Fibroblast of mammary gland (primary cell): ENCODE measurements at places on chromosomes 1 and 21.

GRCh38 chr1:179872558-179872957 lies 5.0 kb downstream of the TOR1AIP2 start:
- DNase-seq, result no peak

GRCh38 chr1:247919952-247920351 lies at the start of gene OR2T8:
OR2T8 (plus strand) TSS chr1:247920252; CDS start chr1:247921018, 766 bp downstream.
- no peak for DNase-seq

- DNase-seq, result peak; percentile 40
Measured at GRCh38 chr1:212285685-212286555, 710 bp downstream of the PPP2R5A start.

DNA sequence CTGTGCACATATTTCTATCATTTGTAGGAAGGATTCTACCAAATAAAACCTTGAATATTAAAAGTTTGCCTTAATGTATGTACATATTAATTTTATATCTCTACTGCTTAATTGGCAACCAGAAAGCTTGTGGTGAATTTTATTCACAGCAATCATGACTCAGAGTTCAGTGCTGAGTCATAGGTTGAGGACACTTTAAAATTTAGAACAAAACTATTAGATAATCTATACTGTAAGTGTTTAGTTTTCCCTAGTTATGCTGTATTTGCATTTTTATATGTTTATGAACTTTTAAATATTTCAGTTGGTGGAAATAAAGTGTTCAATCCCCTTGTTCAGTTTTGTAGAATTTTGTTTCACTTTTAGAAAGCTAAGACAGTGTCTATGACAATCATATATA lies 841.5 kb downstream of the KCNT2 start:
- peak; percentile 36 for DNase-seq

DNA sequence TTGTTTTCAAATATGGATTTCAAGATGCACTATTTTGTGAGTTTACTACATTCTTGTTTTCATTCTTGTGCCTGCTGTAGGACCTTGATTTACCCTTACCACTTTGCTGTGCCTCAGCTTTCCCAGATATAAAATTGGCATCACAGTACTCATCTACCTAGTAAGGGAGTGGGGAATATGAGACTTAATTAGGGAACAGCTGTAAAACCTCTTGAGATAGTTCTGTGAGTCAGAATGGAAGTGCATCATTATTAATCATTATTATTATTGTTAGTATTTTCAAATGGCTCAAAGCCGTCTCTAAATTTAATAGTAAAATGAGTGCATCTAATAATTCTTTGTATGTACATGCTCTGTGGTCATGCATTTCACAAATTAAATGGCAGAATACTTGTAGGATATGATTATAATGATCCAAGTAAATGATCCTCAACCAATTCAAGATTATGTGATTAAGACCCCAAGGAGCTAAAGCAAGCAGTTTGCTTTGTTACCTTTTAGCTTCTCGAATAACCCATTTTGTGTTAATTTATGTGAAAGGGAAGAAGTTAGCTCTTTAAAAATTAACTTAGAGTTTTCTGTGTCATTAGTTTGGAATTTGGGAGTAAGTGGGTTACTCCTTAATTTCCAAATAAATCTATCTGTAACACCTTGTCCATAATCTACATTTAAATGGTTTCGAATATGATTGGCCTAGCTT lies 155.4 kb downstream of the NFIA start:
- DNase-seq, result no peak

GRCh38 chr1:9589144-9589718 lies 520 bp downstream of the TMEM201 start:
- DNase-seq, result peak; percentile 25

DNA sequence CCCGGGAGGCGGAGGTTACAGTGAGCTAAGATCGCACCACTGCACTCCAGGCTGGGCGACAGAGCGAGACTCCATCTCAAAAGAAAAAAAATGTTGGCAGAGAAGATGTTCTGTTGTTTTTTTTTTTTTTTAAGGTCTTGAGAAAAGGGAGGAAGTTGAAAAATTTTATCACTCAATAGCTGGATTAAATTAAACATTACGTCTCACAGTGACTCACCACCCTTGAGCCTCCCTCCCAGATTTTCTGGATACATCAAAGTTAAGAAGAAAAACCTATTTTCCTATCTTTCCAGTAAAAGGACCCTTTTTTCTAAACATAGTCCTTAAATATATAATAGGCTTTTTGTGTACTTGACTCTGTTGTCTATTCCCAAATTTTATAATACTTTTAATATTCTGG lies 35.5 kb downstream of the IFNAR1 start:
- DNase-seq, result peak; percentile 85

GRCh38 chr1:173554089-173554488 lies 48.8 kb downstream of the SLC9C2 start:
- no peak for DNase-seq

GRCh38 chr1:218811497-218811896 lies 362.2 kb upstream of the LYPLAL1 start:
- peak; percentile 72 for DNase-seq

- no peak for DNase-seq
Measured at GRCh38 chr21:40678681-40679284, 168.2 kb downstream of the DSCAM start.

GRCh38 chr1:36532810-36533401 lies 50.2 kb upstream of the CSF3R start:
- DNase-seq, result no peak

DNA sequence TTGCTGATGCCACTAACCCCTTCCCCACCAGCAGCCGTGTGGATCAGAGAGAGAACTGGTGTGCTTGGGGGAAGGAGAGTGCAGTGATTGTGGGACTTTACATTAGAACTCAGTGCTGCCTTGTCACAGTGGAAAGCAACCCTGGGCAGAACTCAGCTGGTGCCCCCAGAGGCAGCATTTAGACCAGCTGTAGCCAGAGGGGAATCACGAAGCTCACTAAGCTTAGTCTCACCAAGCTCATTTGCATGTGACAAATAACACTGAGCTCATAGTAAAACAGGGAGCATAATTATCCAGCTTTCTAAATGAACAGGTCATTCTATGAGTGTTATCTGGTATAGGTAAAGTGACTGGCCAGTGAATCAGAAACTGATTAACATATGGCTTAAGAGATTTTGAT lies 9.8 kb upstream of the SMAP2 start:
- DNase-seq, result no peak

DNA sequence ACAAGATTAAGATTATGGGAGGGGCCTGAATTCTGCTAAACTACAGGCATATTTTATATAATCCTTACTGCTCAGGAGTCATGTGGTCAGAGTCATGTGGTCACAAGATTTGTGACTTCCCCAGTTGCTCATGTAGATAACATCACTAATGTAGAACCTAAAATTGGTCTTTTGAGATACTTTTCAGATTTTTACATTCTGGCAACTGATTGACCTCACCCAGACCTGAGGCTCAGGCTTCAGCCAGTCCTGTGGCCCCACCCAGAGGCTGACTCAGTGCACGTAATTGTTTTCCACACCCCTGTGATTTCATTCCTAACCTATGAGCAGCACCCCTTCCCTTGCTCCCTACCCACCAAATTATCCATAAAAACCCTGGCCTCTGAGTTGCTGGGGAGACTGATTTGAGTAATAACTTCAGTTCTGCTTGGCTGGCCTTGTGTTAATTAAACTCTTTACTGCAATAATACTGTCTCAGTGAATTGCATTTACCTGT lies 41.7 kb upstream of the ZNF326 start:
- DNase-seq, result peak; percentile 89

DNA sequence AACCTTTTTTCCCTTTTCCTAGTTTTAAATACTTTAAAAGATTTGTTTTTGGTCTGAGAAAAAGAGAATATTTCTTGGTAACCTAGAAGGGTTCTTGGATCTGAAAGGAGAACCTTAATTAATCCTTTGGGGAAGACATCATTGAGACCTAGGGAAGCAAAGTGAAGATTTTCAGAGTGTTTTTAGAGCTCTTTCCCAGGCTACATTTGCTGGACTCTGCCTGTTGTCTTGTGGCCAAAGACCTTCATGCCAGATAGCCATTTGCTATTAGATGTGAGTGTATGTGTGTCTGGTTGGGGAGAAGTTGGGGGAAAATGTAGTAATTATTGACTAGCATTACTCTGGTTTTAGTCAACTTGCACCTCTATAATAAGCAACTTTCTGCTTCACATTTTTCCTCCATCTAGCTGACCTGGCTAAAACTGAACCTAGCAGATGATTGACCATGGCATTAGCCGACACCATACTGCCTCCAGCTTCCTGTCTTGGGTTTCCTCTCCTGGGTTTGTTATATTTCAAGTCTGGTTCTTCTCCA lies 239.1 kb downstream of the USP25 start:
- no peak for DNase-seq

DNA sequence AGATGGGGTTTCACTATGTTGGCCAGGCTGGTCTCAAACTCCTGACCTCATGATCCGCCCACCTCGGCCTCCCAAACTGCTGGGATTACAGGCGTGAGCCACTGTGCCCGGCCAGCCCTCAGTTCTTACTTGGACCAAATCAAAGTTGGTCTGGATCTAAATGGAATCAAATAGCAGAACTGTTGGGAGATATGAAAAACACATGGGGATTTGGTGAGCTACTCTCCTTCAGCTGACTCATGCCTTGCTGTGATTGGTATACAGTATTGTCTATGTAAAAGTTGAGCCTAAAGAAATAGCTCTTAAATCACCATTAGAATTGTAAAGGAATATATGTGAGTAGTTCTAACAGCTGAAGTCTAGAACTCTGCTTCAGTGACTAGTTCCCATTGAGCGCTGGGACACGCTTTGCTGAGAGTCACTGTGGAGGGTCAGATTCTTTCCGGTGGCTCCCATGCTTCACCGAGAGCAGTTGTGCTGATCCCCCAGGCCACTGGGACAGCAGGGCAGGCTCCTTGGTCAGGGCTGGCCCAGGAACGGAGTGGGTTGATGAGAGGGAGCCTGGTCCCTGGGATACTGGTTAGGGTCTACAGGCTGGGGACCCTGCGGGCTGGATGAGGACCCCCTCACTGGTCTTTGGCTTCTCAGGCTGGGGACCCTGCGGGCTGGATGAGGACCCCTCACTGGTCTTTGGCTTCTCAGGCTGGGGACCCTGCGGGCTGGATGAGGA lies 14.0 kb downstream of the PKNOX1 start:
- peak; percentile 89 for DNase-seq

GRCh38 chr1:201535046-201535918 lies 3.6 kb upstream of the NAV1 start:
- peak; percentile 70 for DNase-seq

GRCh38 chr1:36157973-36158826 lies 2.2 kb downstream of the MAP7D1 start:
- DNase-seq, result no peak

DNA sequence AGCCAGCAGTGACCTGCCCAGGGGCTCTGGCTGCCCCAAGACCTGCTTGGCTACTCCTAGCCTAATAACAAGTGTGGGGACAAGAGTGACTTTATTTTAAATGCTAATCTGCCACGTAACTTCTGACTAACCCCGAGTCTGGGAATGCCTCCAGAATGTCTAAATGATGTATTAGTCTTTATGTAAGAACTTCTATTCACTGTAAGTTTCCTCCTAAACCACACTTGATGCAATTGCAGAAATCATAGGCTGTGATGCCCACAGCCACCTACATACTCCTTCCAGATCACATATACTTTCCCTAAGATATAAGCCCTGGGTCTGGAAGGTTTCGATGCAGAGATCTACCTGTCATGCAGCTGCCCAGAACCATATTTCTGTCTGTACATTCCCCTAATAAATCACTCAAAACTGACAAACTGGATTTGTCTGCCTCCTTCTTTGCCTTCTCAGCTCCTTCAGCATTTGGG lies 5.9 kb upstream of the VPS45 start:
- DNase-seq, result peak; percentile 94

DNA sequence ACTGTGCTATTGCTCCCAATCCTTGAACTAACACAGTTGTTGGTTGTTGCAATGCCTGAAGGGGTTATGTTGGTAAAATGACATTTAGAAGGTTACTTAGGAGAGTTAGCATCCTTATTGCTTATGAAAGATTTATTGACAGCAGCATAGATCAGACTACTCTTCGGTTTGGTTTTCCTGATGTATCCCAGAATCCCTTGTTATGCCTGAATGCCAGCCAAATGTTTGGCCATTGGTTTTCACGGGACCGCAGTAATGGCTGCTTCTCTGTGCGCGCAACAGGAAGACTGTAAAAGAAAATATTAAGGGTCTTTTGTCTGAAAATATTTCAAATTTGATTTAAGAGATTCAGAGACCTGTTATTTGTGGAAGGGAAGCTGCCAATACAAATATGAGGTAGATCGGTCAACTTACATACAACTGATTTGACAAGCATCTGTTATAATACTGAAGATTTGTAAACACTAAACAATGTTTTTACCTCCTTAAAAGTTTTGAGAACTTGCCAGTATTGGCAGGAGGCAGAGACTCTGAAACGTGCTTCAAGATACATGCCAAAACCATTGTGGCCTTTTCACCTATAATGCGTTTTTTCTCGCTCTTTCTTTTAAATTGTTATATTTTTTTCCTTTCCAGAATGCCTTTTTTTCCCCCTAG lies 8.3 kb downstream of the NFIA start:
- no peak for DNase-seq

DNA sequence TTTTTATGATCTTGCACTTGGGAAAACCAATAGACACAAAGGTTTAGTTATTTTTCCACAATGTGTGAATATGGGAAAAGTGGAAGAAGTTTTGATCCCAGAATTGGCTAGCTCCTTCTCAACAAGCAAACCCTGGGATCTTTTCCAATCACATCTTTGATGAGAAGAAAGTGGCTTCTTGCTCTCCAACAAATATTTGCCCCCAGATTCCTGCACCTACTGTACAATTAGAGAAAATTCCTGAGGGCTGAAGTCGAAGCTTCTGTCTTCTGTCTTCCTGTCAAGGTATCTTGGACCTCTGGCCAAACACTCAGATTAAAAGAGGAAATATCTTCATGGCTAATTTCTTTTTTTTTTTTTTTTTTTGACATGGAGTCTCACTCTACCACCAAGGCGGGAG lies 113.1 kb upstream of the SLC45A1 start:
- DNase-seq, result no peak

- DNase-seq, result no peak
Measured at GRCh38 chr1:94608142-94608851, 66.7 kb upstream of the F3 start.

- peak; percentile 82 for DNase-seq
Measured at GRCh38 chr1:157992031-157992832, 1.2 kb upstream of the KIRREL1 start.

- peak; percentile 31 for DNase-seq
Measured at GRCh38 chr21:34732388-34732821, 63.6 kb downstream of the CLIC6 start.

DNA sequence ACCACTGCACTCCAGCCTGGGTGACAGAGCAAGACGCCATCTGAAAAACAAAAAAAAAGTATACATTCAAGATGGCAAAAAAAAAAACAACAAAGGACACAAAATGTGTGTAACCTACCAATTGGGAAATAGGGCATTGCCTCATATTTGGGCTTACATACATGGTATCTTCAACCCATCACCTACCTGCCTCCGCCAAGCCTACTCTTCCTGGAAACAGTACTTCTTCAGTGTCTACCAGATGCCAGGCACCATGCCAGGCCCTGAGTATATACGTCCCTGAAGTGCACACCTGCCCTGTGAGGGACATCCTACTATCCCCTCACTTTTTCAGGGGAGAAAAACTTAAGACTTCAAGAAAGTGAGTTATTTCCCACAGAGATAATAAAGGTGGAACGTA lies 160.2 kb downstream of the TOMM20 start:
- no peak for DNase-seq
